ENCODE measurements at places on chromosomes 7 and 10.

- DNase-seq = no peak
Observed at GRCh38 chr10:21402606-21403083, 122.8 kb downstream of the SKIDA1 start.

- DNase-seq = no peak
Observed at GRCh38 chr7:66739477-66739876, 1.1 kb upstream of the RABGEF1 start.

GRCh38 chr10:93074597-93075368 is 1.1 kb downstream of the CYP26A1 start:
- DNase-seq = no peak

- DNase-seq = no peak
Observed at GRCh38 chr7:40057292-40057691, 77.1 kb downstream of the MPLKIP start.

GRCh38 chr7:124013306-124013705 is 19.6 kb downstream of the TMEM229A start:
- DNase-seq = no peak

GRCh38 chr10:6978187-6978627 is 398.1 kb upstream of the PRKCQ start:
- no peak for DNase-seq

- DNase-seq = peak; percentile 34
Observed at GRCh38 chr10:119509909-119510451, 32.5 kb downstream of the RGS10 start.

DNA sequence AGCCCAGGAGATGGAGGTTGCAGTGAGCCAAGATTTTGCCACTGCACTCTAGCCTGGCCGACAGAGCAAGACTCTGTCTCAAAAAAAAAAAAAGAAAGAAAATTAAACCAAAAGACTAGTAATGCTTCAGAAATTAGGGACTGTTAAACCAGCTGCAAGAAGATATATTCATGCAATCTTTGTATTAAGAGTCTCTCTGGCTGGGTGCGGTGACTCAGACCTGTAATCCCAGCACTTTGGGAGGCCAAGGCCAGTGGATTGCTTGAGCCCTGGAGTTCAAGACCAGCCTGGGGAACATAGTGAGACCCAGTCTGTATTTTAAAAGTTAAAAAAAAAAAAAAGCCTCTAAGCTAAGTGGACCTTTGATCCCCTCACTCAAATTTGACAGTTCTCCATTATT is 2.5 kb upstream of the HNRNPF start:
- DNase-seq = no peak

GRCh38 chr10:6680735-6681134 is 100.7 kb upstream of the PRKCQ start:
- DNase-seq = no peak

- DNase-seq = no peak
Observed at GRCh38 chr7:40645197-40645596, 510.4 kb downstream of the SUGCT start.

DNA sequence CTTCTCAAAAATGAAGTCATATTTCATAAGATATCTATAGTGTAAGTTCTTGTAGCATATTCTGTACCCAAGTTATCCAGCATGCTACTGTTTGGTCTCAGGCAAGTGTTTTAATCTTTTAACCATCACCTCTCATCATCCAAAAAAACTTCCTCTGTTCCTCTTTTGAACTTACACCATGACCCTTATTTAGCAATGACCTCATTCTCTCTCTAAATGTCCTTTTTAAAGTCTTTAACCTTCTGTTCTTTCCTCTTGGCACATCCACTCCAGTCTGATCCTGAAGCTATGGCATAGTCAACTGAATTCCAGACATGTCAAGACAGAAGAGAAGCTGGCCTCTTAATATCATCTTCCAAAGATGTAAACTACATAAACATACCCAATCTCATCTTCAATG is 26.2 kb downstream of the PPP3CB start:
- no peak for DNase-seq

- no peak for DNase-seq
Observed at GRCh38 chr10:69626826-69627225, 3.2 kb upstream of the FAM241B start.

- no peak for DNase-seq
Observed at GRCh38 chr10:129174232-129175014, 292.6 kb upstream of the MGMT start.

DNA sequence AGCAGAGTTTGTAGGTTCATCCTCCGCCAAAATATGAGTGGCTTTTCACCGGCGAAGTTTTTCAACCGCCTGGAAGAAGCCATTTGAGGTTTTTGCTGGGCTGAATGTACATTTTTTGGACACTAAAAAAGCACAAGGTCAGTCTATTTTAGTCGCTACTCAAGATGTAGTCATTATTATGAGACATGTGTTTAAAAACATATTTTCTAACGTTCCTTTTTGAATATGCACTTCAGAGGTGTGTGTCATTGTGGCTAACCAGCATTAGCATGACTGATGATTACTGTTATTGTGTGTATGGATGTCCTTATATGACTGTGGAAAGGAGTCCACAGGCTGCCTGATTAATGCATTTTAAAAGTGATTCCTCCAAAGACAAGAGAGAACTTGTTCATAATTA is 605.4 kb downstream of the INHBA start:
- DNase-seq = no peak

Measured in uterus (tissue), 4 donors.